Breast epithelium (tissue), 4 donors: ENCODE measurements at places on chromosomes 11 and 22. TPM values are rescaled to one million over a fixed set of nuclear protein-coding genes. Genes with fewer than 3 reads are reported as not detected.

The OR10D3 gene
- total RNA-seq, result not detected

The INPP5J gene
- not detected for total RNA-seq

The PAMR1 gene
- 11.3 TPM for total RNA-seq

The CNGA4 gene
- total RNA-seq, result 0.29 TPM

The KDELR3 gene
- total RNA-seq, result 14.9 TPM

- DNase-seq, result no peak
These were observed 34.2 kb upstream of the VPREB1 start for GRCh38 chr22:22210375-22210774.

- DNase-seq, result no peak
These were observed 5.4 kb downstream of the FREY1 start for GRCh38 chr11:45901626-45902025.

- DNase-seq, result no peak
These were observed 305.1 kb downstream of the CTTN start for GRCh38 chr11:70703141-70704064.

GRCh38 chr22:44424867-44425693, 73.0 kb downstream of the RTL6 start:
- DNase-seq, result no peak

DNA sequence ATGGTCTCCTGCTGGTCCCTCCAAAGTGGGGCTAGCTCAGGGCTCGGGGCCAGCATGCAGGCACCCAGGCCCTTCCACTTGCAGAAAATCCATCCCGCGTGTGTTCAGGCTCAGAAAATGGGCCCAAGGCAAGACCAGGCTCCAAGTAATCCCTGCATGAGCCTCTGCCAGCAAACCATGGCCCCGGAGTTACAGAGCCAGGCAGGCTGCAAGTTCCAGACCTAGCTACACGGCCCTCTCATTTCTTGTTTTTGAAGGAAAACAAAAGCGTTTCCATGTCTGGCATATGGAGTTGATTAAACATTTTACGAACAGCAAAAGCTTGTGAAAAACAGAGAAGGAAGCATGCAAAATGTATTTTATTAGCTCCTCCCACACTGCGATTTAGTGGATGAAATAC, 29.7 kb downstream of the KIAA0930 start:
- peak; percentile 17 for DNase-seq

- DNase-seq, result peak; percentile 65
These were observed 108.7 kb upstream of the PITPNB start for GRCh38 chr22:28027453-28028448.

GRCh38 chr11:126053415-126054286, 9.0 kb downstream of the CDON start:
- DNase-seq, result no peak

DNA sequence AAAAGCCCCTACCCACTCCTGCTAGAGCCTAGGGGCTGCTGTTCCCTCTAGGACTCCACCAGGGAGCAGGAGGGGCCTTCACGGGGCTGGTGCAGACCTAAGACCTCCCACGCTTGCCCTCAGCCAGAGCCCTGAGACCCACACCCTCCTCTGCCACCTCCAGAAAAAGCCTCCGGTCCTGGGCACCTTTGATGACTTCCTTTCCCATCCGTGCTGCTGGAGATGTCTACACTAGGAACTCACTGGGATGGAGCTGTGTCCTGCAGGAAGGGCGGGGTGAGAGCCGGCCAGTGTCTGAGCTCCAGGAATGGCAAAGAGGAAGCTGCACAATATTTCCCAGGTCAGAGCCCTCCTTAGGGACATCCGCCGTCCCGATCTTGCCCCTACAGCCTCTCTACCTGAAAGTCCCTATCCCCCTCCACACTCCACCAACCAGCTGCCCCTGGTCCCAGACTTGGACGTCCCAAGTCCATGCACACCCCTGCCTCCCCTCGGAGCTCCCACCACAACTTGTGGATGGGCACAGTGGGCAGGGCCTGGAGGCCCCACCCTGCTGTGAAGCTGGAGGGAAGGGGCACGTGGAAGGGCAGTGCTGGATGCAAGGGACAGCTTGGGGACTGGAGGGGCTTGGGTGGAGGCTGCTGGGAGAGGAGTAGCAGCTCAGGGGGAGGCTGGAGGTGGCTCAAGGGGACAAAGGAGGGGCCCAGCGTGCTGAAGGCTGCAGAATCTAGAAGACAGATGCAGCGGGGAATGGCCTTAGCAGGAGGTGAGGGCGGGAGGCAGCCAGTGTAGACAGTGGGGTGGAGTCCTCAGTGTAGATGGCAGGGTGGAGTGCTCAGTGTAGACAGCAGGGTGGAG, 13.5 kb upstream of the LRP5 start:
- DNase-seq, result no peak

DNA sequence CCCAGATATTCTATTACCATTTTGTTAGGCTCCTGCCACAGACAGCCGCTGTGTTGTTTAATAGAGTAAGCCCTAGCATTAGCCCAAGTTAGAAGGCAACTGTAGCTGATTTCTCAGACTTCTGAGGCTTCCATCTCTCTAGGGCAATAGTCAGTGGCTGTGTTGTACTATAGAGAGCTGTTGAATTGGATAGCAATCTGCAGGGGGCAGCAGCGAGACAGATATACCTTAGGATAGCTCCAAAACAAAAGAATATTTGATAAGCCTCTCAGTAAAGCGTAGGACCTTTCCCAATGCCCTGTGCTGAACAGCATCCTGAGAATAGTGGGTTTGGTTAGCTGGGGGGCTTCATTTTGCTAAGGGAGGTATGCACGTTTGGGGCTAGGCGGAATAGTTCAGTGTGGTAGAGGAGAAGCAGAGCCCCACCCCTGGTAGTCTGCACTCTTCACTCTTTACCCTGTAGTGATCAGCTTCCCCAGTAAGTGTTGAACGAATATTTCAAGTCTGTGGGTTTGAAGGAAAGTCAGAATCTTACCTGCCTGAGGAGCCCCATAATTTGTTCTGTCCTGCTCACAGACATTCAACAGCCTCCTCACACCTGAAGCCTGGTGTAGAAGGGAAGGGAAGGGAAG, 515.1 kb downstream of the INSC start:
- DNase-seq, result no peak

DNA sequence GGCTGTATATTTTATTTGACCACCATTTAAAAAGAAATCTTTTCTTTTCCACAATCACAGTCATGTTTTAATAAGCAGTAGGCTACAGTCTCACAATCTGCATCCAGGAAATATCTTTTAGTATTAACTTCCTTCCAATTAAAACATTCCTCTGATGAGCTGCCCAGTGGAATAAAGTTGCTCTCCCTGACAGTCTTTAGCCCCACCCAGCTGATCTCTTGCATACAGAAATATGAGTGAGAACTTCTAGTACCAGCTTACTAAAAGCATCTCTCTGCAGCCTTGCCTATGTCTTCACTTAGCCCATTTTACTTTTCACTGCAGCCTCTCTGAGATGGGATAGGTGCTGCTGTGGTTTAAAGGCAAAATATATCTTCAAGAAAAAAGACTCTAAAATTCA, 143.4 kb upstream of the ANO3 start:
- no peak for DNase-seq

GRCh38 chr11:64887757-64888405, 9.5 kb upstream of the EHD1 start:
- peak; percentile 83 for DNase-seq

DNA sequence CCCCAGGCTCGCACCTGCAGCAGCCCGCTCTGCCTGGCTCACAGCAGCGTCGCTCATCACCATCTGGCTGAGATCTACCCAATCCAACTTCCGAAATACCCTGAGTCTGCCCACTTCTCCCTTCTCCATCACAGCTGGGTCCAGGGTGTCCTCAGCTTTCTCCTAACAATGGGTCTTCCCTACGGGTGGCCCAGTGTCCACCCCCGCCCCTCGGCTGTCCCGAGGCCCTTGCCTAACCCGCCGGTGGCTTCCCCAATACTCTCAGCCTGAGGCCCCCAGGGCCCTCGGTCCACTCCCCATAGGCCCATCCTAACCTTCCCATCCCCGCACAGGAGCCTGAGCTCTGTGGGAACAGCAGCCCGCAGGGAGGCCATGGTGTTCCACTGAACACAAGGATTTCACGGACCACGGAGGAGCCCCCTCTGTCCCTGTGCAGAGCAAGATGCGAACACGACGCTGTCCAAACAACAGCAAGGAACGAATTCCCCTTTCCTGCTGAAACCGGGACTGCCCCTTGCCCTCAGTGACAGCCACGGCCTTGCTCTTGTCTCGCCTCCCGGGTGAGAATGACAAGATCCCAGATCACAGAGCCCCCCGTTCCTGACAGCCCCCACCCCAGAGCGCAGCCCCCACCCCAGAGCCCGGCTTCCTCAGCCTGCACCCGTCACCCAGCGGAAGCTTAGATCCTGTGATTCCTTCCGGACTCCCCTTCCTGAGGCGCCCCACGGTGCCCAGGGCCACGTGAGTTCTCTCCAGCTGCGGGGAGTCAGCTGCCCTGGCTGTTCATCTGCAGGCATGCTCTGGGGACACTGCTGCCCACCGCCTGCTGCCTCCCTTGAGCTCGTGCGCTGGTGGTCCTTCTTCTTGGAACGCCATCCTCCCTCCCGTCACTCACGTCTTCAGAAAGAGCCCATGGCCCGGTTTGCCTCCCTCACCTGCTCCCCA, 48.8 kb upstream of the CARS1 start:
- DNase-seq, result peak; percentile 27

- no peak for DNase-seq
These were observed 338.4 kb downstream of the MN1 start for GRCh38 chr22:27463121-27463660.

DNA sequence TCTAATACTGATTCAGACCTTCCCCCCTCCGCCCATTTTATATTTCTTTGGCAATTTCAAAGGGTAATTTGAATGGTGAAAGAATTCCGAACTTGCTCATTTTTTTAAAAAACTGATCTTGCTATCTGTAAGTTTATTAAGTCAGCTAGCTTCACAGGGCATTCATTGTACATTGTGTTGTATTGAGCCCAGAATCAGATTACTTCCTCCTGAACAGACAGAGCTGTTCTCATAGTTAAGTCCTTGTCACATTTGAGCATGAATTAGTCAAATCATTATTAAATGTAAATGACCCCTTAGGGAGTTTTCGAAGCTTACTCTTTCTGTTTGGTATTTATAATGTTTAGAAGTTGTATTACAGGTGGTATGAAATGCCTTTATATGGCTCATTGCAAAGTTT, 34.4 kb downstream of the CYP2R1 start:
- DNase-seq, result no peak
